ENCODE measurements at places on chromosomes 11 and 22.

DNA sequence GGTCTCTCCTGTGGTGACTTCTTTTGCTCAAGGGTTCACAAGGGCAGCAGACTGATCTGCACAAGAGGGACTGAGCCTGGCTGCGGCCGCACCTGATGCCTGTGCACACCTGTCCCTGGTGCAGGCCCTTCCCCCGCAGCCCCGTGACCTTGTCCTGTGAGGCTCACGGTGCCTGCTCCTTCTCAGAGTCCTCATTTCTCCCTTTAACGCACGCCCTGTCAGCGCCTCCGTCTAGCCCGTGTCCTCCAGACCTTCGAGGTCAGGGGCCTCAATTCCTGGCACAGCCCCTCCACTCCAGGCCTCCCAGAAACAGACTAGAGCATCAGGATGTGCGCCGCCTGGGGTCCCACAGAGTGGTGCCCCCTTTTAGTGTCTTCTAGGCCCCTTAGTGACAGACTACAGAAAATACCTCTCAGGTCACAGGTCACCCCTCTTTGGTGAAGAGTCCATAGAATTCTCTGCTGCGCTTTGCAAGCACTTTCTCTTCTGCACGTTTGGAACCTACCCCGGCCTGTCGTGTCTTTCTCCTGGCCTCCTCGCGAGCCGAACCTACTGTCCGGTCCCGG is 1.0 kb upstream of the DRD4 start:
- no peak for DNase-seq

DNA sequence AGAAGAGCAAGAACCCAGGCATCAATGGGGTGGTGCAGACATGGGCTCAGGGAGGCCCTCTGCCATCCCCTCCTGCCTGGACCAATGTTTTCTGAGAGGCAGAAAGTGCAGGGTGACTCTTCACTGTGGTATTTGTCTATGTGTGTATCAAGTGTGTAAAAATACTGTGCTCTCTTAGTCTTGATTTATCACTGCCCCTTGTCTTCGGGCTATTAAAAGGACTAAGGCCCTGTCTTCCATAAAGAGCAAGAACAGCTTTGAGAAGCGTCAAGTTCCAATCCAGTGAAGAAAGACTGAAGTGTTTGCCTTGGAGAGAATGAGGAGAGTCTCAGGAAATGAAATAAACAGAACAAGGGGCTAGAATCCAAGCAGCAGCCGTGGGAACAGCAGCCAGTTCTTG is 14.4 kb downstream of the PRSS23 start:
- DNase-seq = no peak

- DNase-seq = no peak
These were observed 53.6 kb downstream of the SGSM1 start for GRCh38 chr22:24859587-24859986.

- DNase-seq = peak; percentile 86
These were observed at the start of gene ALKBH3 for GRCh38 chr11:43880640-43881159. ALKBH3 (plus strand) TSS chr11:43880831; CDS start chr11:43882653, 1,822 bp downstream.

DNA sequence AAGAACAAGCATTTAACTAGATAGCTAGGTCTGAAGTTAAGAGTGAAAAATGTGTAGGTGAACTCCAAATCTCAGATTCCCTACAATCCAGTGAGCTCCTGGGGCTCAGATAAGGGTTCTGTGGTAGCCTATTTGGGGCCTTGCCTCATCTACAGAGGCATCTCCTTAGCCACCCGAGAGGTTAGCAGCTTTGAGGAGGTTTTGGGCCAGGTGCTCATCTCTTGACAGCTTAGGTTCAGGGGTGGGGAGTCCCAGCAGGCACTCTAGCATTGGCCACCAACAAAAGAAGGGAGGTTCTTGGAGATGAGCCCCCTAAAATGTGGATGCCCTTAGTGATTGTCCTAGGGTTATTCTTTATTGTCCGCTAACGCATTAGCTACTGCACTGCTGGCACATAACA is 184.4 kb upstream of the B3GAT1 start:
- no peak for DNase-seq

DNA sequence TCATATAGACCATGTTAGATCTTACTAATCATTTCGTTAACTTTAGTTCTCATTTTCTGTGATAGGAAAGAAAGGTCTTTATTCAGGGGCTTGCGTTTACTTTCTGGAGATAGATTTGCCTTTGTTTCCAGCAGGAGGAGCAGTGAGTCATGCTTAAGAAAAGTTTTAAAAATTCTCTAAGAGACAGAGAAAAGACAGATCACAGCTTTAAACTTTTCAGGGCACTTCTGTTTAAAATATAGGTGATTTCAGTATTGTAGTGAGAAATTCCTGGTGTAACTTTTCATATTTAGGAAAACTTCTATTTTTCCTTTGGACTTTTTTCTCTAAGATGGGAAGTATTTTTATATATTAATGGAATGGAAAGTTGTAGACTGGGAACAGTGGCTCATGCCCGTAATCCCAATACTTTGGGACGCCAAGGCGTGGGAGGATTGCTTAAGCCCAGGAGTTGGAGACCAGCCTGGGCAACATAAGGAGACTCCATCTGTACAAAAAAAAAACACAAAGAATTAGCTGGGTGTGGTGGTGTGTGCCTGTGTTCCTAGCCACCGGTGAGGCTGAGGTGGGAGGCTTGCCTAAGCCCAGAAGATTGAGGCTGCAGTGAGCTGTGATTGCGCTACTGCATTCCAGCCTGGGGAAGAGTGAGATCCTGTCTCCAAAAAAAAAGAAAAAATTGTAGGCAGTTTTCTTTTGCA is 60.3 kb downstream of the ATXN10 start:
- no peak for DNase-seq

DNA sequence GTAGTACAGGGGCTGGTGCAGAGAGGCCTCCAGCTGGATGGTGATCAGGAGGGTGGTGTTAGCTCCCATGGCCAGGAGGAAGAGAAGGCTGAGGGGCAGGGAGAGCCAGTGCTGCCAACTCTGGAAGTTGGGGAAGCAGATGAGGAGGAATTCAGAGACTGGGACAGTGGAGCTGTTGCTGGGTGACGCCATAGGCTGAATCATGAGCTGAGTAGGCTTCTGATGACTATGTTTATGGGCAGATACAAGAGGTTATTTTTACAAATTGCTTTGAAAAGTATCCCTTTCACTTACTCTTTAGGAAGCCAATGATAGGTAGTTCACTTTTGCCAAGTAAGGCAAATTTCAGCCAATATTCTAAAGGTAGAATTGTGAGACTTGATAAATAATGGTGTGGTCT is 3.1 kb downstream of the OR56A1 start:
- no peak for DNase-seq

DNA sequence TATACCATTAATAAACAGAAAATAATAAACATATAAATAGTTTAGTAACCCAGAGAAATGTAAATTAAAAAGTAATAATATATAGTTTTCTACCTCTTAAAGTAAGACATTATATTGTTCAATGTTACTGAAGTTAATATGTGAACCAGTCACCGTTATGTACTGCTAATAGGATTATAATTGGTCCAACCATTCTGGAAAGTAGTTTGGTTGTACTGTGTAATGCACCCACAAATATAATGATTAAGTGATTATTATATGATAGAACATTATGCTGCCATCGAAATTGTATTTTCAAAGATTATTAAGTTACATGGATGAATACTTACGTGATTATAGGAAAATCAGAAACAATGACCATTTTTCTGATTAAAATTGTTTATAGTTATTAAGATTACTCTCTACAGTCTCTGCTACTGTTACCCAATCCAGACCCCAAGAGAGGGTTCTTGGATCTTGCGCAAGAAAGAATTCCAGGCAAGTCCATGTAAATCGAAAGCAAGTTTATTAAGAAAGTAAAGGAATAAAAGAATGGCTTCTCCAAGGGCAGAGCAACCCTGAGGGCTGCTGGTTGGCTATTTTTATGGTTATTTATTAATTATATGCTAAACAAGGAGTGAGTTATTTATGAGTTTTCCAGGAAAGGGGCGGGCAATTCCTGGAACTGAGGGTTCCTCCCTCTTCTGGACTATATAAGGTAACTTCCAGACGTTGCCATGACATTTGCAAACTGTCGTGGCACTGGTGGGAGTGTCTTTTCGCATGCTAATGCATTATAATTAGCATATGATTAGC is 50.1 kb downstream of the ACER3 start:
- no peak for DNase-seq

- DNase-seq = no peak
These were observed 191.0 kb upstream of the LARGE1 start for GRCh38 chr22:34111210-34111824.

GRCh38 chr11:128328955-128329551 is 258.3 kb downstream of the ETS1 start:
- DNase-seq = no peak

DNA sequence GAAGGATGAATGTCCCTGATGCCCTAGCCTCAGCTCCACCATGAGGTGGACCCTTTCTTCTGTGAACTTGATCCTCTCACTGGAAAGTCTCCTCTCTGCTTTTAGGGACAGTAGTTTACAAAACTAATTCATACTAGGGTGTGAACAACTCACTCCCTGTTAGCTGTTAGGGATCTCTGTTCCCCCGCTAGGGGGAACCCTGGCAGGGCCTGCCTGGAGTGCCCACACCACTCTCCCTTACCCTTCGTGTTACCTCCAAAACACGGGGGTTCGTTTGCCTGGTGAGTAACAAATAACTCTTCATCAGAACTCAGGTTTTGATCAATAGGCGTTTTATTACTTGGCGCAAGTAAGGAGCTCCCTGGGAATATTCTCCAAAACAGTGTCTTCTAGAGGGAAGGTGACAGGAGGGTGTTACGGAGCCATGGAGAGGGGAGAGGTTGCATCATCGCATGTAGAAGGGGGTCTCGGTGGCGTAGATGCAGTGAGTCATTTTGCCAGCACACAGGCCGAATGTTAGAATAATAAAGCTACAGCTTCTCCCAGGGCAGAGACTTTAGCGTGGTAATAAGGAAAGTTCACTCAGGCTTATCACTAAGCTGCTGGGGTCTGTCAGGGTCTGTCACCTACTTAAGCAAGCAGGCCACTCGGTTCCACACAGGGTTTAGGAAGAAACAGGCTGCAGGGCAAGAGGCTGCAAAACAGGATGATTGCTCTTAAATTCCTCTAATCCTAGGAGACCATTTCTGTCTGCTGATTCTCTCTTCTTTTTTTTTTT is 45.8 kb downstream of the C11orf96 start:
- DNase-seq = no peak

GRCh38 chr11:1912289-1912878 is 7.1 kb upstream of the TNNT3 start:
- no peak for DNase-seq

GRCh38 chr11:407651-408123 is 7.1 kb downstream of the SIGIRR start:
- no peak for DNase-seq

GRCh38 chr22:23202812-23203451 is 22.6 kb downstream of the BCR start:
- no peak for DNase-seq

- no peak for DNase-seq
These were observed 128.3 kb downstream of the APIP start for GRCh38 chr11:34787895-34788294.

GRCh38 chr11:47879259-47880158 is 31.4 kb upstream of the NUP160 start:
- no peak for DNase-seq

DNA sequence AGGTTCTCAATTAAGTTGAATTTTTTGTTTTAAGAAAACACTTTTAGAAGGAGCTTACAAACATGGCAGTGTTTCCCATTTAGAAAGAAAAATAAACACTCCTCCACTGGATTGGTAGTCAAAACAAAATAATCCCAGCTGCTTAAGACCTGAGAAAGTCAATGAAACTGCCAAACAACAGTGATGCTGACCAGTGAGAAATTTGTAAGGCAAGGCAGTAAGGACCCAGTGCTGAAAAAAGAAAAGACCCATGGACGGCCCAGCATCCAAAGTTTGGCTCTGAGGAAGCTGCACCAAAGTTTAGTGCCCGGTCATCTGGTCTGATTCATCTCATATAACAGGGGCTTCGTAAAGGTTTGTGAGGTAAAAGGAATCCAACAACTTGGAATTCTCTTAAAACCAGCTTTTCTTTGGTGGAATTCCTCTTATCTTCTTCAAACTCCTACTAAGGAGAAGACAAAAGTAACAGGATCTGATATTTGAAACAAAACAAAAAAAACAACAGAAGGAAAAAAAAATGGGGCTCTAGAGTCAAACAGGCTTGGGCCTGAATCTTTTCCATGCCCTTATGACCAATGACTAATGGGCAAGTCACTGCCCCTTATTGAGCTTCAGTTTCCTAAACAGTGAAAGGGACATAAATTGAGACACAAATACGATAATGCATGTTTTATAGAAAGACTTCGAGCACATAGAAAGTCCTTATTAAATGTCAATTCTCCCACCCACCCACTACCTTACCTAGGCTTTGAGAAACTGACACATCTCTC is 383.0 kb upstream of the NARS2 start:
- no peak for DNase-seq

DNA sequence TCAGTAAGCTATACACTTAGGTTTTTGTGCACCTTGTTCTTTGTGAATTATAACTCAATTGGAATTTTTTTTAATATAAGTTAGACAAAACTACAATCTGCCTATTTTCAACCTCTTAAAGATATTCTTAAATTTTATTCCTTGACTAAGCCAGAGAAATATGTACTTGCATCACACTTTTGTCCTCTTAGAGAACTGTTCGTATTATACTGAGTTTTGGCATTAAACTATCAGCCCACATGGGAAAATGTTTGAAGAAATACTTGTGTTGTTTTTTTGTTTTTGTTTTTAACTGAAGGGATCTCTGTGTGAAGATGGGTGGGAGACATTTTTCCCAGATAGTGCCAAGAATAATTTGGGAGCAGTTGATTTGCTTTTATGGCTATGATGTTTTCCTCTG is 25.3 kb downstream of the CEP295 start:
- no peak for DNase-seq

DNA sequence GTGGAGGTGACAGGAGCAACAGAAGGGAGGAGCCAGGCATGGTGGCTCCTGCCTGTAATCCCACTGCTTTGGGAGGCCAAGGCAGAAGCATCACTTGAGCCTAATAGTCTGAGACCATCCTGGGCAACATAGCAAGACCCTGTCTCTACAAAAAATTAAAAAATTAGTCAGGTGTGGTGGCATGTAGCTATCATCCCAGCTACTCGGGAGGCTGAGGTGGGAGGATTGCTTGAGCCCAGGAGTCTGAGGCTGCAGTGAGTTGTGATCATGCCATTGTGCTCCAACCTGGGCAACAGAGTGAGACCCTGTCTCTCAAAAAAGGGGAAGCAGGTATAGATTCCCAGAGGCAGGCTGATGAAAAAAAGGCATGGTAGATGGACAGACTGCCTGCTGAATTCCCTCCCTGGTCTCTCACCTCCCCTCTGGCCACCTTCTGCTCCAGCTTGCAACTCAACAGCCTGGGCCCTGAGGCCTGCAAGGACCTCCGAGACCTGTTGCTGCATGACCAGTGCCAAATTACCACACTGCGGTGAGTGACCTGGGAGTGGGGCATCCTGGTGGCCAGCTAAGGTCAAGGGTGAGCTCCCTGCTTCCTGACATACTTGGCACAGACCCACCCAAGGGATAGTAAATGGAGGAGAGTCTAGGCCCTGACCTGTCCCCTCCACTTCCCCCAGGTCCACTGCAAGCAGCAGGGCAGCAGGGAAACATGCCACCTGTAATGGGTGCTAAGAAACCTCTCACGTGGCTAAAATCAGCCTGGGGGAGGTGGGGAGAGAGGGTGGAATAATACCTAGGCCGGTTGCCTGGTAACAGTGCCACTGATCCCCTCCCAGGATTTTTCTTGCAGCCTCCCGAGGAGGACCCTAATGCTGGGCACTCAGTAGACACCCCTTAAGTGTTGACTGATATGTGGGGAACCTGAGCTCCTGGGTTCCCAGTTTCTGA is 4.3 kb upstream of the NHERF4 start:
- DNase-seq = no peak
